ENCODE measurements at places on chromosomes 1 and 21.

DNA sequence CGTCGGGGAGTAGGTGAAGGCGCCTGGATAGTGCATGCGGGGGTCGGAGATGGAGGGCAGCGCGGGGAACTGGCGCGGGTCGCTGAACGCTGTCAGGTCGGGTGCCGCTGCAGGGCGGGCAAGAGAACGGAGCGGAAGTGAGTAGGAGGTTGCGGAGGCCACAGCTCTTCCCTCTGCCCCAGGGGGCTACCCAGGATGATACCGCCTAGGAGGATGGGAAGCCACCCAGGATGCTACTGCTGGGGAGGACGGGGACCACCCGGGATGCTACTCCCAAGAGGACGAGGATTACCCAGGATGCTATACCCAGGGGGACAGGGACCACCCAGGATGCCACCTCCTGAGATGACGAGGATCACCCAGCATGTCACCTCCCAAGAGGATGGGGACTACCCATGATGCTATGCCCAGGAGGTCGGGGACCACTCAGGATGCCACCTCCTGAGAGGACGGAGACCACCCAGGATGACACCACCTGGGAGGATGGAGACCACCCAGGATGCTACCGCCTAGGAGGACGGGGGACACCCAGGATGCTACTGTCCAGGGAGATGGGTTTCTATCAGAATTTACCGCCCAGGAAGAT lies 123.8 kb downstream of the CLIC6 start:
- DNase-seq = no peak

GRCh38 chr1:176802316-176802715 lies 339.3 kb downstream of the PAPPA2 start:
- DNase-seq = no peak

DNA sequence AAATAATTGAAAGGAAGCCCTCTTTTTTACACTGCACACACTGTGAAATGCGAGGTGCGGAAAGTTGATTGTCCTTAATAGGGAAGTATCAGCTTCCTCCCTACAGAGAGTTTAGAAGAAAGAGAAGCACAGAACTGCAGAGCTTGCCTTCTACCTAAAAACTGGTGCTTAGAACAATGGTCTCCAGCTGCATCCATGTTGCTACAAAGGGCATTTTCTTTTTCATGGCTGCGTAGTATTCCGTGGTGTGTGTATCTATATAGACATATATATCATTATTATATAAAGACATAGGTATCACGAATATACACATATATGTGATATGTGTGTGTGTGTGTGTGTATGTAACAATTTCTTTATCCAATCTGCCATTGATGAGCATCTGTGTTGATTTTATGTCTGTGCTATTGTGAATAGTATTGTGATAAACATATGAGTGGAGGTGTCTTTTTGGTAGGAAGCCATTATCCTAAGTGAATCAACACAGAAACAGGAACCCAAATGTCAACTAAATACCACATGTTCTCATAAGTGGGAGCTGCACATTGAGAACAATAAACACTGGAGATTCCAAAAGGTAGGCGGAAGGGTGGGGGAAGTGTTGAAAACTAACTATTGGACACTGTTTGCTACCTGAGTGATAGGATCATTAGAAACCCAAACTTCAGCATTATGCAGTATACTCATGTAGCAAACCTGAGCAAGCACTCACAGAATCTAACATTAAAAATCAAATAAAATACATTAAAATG lies 290.0 kb upstream of the RUNX1 start:
- DNase-seq = no peak

GRCh38 chr1:87074001-87074795 lies 159.8 kb downstream of the HS2ST1 start:
- no peak for DNase-seq

- DNase-seq = no peak
Measured at GRCh38 chr21:15837645-15838044, 107.9 kb downstream of the USP25 start.

GRCh38 chr1:35288761-35289160 lies 20.3 kb downstream of the ZMYM4 start:
- DNase-seq = no peak

DNA sequence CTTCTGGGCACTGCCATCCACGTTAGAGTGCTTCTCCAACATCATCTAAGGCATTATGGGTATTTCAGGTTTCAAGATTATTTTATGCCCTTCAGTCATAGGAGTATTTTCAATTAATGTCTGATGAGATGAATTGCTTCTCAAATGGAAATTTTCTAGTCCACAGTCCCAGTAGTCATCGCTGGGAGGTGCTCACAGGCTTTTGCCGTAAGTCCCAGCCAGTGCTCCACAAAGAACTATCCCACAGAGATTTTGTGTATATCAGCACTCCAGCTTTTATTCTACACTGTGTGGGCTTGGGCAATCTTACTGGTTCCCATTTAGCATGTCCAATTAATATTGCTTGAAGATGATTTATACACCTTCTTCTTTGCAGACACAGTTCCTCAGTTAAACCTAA lies 61.0 kb downstream of the SMYD2 start:
- DNase-seq = no peak

DNA sequence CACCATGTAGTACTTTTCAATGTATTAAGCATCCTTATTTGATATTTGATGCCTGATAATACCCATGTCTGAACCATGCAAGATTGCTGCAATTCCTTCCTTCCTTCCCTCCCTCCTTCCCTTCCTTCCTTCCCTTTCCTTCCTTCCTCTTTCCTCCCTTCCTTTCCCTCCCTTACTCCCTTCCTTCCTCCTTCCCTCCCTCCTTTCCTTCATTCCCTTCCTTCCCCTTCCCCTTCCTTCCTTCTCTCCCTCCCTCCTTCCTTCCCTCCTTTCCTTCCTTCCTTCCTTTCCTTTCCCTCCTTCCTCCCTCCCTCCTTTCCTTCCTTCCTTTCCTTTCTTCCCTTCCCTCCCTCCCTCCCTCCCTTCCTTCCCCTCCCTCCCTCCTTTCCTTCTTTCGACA lies 29.7 kb upstream of the TMEM52 start:
- DNase-seq = no peak

- no peak for DNase-seq
Measured at GRCh38 chr1:92886886-92887419, 55.1 kb downstream of the RPL5 start.

- DNase-seq = peak; percentile 91
Measured at GRCh38 chr1:212608392-212608958, at the start of gene ATF3. ATF3 (plus strand) TSS chr1:212608761; CDS start chr1:212615022, 6,261 bp downstream.

- no peak for DNase-seq
Measured at GRCh38 chr1:22410928-22411495, 40.6 kb upstream of the ZBTB40 start.

DNA sequence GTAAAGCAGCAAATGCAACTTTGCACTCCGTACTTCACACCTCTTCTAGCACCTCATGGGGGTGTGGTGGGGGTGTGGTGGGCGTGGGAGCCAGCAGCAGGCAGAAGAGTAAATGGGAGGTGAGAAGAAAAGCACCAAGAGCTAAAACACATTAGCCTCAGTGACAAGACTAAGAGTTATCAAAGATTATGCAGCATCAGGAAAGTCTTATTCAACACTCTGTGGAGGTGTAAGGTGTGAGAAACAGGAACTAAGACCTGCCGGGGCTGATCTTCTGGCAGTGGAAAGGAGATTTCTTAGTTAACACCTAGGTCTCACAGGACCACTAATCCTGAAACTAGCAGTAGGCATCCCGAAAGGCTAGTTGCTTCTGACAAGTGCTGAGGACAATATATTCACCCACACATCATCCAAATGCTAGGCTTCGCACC lies 9.9 kb downstream of the TGFBR3 start:
- no peak for DNase-seq

DNA sequence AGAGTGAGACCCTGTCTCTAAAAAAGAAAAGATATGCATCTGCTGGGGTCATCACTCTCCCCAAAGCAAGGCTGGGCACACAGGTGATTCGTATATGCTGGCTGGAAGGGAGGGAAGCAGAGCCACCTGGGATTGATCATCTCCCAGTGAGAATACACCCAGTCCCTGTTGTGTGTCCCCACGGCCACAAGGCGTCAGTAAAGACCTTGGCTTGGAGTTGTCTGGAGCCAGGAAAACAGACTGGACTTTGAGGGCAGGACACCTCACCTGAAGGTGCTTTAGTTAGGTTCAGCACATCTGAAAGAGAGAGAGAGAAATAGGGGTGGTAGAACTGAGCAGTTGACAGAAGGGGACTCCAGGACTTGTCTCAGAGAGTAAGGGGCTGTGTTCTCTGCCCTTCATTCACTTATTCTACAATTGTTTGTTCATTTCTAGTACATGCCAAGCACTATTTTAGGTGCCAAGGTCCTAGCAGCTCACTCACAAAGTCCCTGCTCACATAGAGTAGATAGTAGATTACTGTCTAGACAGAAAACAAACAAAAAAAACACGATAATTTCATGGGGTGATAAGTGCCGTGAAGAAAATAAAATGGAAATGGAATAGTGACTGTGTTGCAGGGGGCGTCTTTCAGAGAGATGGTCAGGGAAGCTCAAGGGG lies 13.5 kb downstream of the CITED4 start:
- no peak for DNase-seq

All from activated naive CD8-positive, alpha-beta T cell treated with anti-CD3 and anti-CD28 coated beads, Interleukin-2, amount 10 ng/mL, durations not matched to agents 7 days and 5 days (primary cell).